NCI-H460 (cell line): ENCODE measurements at places on chromosomes 7 and 10.

GRCh38 chr10:122168598-122169394, 102.3 kb upstream of the BTBD16 start:
- DNase-seq: no peak

DNA sequence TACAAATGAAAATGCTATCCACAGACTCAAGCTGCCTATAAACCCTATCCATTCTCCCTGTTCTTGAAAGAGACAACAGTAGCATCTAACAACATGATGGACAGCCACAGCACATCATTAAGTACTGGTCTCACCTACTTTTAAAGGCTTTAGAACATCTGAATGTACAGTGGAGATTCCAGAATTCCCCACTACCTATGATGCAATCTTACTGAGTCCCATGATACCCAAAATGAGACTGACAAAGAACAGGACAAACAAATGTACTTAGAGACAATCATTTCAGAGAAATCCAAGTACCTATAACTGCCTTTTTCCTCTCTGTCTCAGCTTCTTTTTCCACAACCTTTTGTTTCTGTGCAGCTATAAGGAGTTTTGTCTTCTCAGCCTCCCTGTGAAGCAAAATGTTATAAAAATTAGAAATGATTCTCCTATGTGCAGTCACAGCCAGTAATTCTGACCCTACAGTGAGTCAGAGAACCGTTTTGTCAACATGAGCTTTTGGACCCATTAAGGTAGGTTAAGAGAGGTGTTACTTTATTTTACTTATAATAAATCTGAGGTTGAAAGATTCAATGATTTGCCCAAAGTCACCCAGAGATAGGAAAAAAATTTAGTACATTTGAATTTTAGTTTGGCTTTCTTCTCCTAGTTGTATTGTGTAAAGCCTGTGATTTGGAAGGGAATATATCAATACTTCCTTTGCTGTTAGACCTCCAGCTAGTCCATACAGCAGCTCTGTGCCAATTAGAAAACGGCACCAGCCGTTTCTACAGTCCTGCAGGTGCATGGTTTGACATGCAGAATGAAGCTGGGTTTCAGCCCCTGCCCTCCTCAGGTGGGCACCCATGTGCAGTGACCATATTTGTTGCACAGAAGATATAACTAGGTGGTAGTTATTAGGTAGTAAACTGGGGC, 21.9 kb downstream of the ERLIN1 start:
- DNase-seq: no peak

DNA sequence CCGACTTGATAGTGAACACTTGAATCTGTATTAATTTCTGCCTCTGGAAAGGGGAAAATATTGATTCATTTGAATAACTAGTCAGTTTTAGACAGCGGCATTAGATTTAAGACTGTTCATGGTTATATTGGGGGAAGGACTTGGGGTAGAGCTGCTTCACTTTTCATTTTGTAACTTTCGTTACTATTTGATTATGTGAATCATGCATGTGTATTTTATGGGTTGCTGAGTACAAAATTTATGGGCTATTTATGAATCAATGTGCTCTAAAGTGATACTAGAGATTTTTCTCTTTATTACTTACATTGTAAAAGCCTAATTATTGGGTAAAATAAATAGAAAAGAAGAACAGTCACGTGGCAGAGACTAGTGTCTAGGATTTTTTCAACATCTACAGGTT, 4.9 kb downstream of the GLUD1 start:
- DNase-seq: no peak

GRCh38 chr7:132412435-132412834, 163.8 kb downstream of the PLXNA4 start:
- no peak for DNase-seq

- no peak for DNase-seq
Measured at GRCh38 chr7:69732203-69732602, 133.9 kb downstream of the AUTS2 start.

GRCh38 chr7:55080000-55080623, 61.3 kb downstream of the EGFR start:
- DNase-seq: no peak

GRCh38 chr10:103901299-103901698, 16.7 kb downstream of the STN1 start:
- no peak for DNase-seq

DNA sequence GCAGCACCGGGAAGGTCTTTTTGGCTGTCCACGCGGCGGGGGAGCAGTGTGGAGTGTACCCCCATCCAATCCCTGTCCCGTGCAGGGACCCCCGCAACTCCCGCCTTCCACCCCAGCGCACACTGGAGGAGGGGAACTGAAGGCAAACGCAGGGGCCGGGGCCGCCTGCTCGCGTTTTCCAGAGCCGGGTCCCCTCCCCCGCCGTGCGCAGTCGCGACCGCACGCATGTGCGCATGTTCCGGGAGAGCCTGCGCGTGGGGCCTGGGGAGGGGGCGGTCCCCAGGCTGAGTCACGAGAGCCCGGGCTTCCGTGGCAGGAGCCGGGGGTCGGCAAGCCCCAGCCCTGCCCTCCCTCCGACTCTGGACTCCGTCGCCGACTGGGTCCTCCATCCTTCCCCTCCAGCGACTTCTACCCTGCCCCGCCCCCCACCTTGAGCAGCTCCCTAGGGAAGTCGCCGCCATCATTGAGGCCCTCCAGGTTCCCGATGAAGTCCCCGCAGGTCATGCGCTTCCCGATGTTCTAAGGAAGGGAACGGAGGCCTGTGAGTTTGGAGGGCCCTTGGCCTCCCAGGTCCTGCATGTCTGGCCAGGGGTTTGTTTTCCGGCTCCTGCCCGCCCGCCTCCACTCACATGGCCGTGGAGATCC, 8.0 kb downstream of the PSD start:
- DNase-seq: no peak

GRCh38 chr10:114650266-114650665, 7.8 kb downstream of the ABLIM1 start:
- no peak for DNase-seq

DNA sequence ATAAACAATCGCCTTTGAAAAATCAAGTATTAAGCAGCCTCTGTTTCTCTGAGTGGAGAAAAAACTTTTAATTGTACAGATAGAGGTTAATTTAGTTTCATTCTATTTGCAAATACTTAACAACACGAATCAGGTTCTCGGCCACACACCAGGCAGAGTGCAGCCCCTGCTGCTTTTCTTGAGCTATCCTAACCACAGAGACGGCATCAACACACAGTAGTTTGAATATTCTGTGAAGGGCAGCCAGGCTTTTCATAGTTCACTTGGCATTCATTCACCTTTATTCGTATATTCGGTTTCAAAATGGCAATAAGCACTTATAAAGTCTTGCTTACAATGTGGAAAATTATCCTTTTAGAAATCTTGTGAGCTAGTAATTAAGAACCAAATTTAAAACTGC, 5.7 kb downstream of the ADARB2 start:
- DNase-seq: no peak
